Smooth muscle cell of bladder (primary cell): ENCODE measurements at places on chromosomes 5 and 9. TPM values are rescaled to one million over a fixed set of nuclear protein-coding genes. Genes with fewer than 3 reads are reported as not detected.

The RNF208 gene
- total RNA-seq = under 0.01 and 0.18 TPM in 2 replicates

The ZNF189 gene
- total RNA-seq = 16.2 and 19.0 TPM in 2 replicates

The FOXI1 gene
- total RNA-seq = not detected in 2 replicates

The DND1 gene
- 0.14 TPM in 1 of 2 replicates, not detected in the other for total RNA-seq

The CARTPT gene
- not detected in 2 replicates for total RNA-seq

The SAP30L gene
- total RNA-seq = 22.6 and 29.7 TPM in 2 replicates

The CLIC3 gene
- total RNA-seq = 5.0 and 7.8 TPM in 2 replicates

The CEMIP2 gene
- 40.0 and 65.6 TPM in 2 replicates for total RNA-seq

The ABCA1 gene
- 222 and 232 TPM in 2 replicates for total RNA-seq

The WNK2 gene
- total RNA-seq = not detected in 2 replicates

The FOXD1 gene
- total RNA-seq = 0.28 and 0.65 TPM in 2 replicates

The GFPT2 gene
- 36.4 and 66.0 TPM in 2 replicates for total RNA-seq

The CDH9 gene
- total RNA-seq = 0.18 TPM in 1 of 2 replicates, not detected in the other

The LCN15 gene
- not detected in 2 replicates for total RNA-seq

The CDKN2A gene
- 9.5 and 10.1 TPM in 2 replicates for total RNA-seq

The GABBR2 gene
- 2.0 and 12.9 TPM in 2 replicates for total RNA-seq

The GRM6 gene
- not detected in 2 replicates for total RNA-seq

The IL6ST gene
- total RNA-seq = 951 and 1,471 TPM in 2 replicates

The IL7R gene
- total RNA-seq = 6.4 and 8.8 TPM in 2 replicates

The DRD1 gene
- total RNA-seq = under 0.01 and 0.14 TPM in 2 replicates

The SPATA31D3 gene
- not detected in 2 replicates for total RNA-seq

The GPR151 gene
- not detected in 2 replicates for total RNA-seq

The MEGF9 gene
- total RNA-seq = 8.4 and 13.5 TPM in 2 replicates

The MRPL41 gene
- total RNA-seq = 49.6 and 57.2 TPM in 2 replicates

The ZBTB34 gene
- 5.4 and 6.5 TPM in 2 replicates for total RNA-seq

The LYRM7 gene
- total RNA-seq = 4.5 and 4.6 TPM in 2 replicates

The POU5F2 gene
- total RNA-seq = 0.55 and 0.57 TPM in 2 replicates

The PRSS3 gene
- total RNA-seq = 14.6 and 28.4 TPM in 2 replicates

The CCL27 gene
- total RNA-seq = not detected in 2 replicates

The PHF24 gene
- total RNA-seq = under 0.01 TPM in 1 of 2 replicates, not detected in the other

The GPR150 gene
- total RNA-seq = 0.28 TPM in 2 replicates

The PRELID2 gene
- total RNA-seq = 10.7 and 16.9 TPM in 2 replicates

The IL9 gene
- not detected in 2 replicates for total RNA-seq

The PLPP7 gene
- 6.8 and 14.0 TPM in 2 replicates for total RNA-seq

The SLC38A9 gene
- 34.7 and 39.8 TPM in 2 replicates for total RNA-seq

The RAI14 gene
- 131 and 132 TPM in 2 replicates for total RNA-seq

The DPM2 gene
- 10.1 and 10.2 TPM in 2 replicates for total RNA-seq

The EFCAB9 gene
- total RNA-seq = not detected in 2 replicates

The PCDH12 gene
- 0.14 and 0.37 TPM in 2 replicates for total RNA-seq

The TERT gene
- not detected in 2 replicates for total RNA-seq

The LMNB1 gene
- 5.7 and 7.4 TPM in 2 replicates for total RNA-seq

The MVB12B gene
- total RNA-seq = 2.0 and 2.3 TPM in 2 replicates

The RASGRF2 gene
- 7.2 and 8.0 TPM in 2 replicates for total RNA-seq

The LCN9 gene
- total RNA-seq = not detected in 2 replicates

The CDO1 gene
- 2.6 and 7.7 TPM in 2 replicates for total RNA-seq

The ARID3C gene
- 0.09 and 0.14 TPM in 2 replicates for total RNA-seq

The PCDHGC3 gene
- 38.1 and 41.7 TPM in 2 replicates for total RNA-seq

The ITGA2 gene
- 16.4 and 17.5 TPM in 2 replicates for total RNA-seq

The SMIM15 gene
- total RNA-seq = 43.4 and 63.7 TPM in 2 replicates

The GABRA1 gene
- total RNA-seq = not detected in 2 replicates

The ANXA1 gene
- total RNA-seq = 570 and 629 TPM in 2 replicates

The ORM1 gene
- not detected in 2 replicates for total RNA-seq

The GADD45G gene
- total RNA-seq = 1.00 and 1.5 TPM in 2 replicates
